ENCODE measurements at places on chromosomes 6 and 20.

- DNase-seq: no peak
Observed at GRCh38 chr6:75788894-75789293, 39.9 kb downstream of the MYO6 start.

DNA sequence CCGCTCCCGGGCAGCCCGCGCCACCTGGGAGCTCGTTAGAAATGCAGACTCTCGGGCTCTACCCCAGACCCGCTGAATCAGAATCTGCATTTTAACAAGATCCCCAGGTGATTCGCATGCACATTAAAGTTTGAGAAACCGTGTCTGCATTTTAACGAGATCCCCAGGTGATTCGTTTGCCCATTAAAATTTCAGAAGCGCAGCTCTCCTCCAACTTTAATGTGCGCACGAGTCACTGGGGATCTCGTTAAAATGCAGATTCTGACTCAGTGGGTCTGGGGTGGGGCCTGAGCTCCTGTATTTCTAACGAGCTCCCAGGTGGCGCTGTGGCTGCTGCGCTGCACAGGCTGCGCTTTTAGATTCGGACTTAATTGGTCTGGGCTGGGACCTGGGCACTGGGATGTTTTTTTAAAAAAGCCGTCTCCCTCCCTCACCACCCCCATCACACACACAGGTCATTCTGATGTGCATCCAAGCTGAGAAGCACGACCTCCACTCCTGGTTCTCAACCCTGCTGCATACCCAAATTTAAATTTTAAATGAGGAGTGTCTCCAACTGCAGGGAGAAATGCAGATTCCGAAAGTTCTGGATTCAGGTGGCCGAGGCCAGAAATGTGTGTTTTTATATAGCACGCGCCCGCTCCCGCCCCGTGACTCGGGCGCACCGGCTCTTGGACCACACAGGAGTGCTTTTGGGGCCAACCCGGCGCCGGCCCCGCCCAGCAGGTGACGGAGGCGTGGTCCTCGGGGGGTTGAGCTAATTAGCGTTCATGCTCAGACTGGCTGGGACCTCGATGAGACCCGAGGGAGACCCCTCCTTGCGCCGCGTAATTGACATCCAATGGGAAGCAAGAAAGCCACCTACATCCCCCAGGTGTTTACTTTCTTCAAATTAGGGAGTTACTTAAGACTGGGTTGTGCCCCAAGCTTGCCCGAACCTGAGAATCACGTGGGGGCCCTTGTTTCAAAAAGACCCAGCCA is 85.8 kb downstream of the ZFP64 start:
- DNase-seq: no peak

GRCh38 chr6:132236281-132236680 is 165.0 kb downstream of the MOXD1 start:
- no peak for DNase-seq

DNA sequence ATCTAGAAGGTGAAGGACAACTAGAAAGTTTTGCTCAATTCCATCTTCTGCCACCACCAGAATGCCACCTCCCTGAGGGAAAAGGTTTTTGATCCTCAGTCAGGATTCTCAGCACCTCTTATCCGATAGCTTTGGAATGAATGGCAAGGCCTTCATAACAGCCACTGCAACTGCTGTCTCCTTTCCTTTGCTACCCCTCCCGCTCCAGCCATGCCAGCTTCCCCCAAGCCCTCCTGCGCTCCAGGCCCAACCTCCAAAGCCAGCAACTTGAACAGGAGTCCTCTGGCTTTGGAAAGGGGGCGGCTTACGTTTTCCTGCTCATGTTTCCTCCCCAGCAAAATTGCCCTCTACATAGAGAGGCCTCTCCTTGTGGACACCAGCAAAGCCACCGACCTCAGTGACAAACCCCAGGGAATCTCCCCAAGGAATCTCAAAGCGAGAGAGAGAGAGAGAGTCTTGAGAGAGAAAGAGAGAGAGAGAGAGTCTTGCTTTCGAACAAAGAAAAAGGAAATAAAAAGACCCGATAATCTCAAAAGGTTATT is 420 bp upstream of the BTN2A1 start:
- DNase-seq: no peak

GRCh38 chr6:159832946-159833345 is 32.9 kb downstream of the PNLDC1 start:
- no peak for DNase-seq

DNA sequence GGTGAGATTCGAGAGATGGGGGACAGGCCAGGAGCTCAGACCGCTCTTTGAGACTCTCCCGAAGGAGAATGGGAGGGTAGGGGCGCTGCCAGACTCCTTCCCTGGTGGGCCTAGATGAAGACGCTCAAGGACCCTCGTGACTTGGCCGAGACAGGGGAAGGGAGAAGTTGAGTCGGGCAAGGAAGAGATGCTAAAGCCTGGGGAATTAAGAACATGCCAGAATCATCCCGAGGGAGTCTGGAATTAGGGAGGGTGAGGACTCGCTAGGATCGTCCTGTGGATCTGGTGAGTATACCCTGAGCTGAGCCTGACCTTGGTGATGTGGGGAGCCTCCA is 529 bp downstream of the UBE2C start:
- DNase-seq: no peak

GRCh38 chr6:30122515-30122914 is 9.6 kb upstream of the TRIM31 start:
- no peak for DNase-seq

- DNase-seq: no peak
Observed at GRCh38 chr6:158158123-158158522, 9.9 kb downstream of the SERAC1 start.

DNA sequence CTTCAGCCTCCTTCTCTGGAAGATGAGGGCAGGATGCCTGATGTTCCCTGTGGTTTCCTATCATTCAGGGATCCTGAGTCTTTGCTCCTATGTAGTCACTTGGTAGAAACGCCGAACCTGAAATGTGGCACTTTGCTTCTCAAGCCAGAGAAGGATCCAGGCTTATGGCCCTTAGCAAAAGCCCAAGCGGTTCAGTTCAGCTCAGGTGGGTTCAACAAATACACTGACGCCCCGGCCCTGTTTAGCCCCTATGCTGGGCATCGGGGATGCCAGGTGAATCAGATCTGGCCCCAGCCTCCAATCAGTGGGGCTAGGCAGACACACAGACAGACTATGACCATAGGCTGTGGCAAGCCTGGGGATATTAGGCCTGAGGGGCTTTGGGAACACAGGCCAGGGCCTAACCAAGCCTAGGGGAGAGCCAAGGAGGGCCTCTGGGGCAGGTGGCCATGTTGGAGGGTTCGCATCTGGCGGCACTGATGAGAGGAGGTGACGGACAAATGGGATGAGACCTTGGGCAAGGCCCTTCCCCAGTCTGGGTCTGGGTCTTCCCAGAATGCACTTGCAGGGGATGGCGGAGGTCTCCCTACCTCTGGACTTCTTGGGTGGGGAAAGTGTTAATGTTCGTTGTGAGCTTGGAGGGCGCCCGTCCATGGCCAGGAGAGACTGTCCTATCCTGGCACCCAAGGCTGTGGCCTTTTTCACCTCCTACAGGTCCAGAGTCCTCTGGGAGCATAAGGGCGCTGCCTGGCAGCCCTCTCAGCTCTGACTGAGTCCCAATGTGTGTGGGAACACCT is 17.6 kb upstream of the SRC start:
- DNase-seq: no peak

DNA sequence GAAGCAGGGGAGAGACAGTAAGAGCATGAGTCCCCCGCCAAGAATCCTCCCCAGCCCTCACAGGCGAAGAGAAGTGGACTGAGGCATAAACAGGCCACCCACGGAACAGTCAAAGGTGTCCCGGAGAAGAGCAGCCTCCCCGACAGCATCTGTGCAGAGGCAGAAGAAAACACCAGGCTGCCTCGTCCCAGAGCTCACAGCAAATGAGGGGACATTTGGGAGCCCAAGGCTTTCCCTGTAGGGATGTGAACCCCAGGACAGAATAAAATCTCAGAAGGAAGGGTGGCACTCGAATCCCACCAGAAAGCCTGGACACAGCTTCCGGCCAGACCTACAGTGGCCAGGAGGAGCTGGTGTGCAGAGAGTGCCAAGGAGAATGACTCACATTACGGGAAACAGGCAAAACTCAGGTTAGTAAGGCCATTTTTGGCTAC is 90.4 kb downstream of the DLL1 start:
- DNase-seq: no peak

DNA sequence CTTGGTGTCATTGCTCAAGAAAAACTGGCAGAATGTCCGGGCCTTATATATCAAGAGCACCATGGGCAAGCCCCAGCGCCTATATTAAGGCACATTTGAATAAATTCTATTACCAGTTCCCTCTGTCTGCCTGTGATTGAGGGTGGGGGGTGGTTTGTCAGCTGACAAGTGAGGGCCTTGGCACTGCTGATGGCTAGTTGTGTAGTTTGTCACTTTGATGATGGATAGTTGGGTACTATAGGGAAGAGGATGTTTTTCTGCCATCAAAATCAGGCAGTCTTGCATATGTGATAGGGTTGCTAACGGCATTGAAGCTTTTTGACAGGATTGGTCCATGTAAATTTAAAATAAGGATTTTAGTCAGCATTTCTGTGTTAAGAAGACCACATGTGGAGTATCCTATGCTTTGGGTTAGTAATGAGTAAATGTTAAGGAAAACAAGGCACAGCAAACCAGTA is 2.5 kb downstream of the RPL10A start:
- no peak for DNase-seq

GRCh38 chr20:53657732-53658131 is 64.1 kb upstream of the ZNF217 start:
- no peak for DNase-seq

DNA sequence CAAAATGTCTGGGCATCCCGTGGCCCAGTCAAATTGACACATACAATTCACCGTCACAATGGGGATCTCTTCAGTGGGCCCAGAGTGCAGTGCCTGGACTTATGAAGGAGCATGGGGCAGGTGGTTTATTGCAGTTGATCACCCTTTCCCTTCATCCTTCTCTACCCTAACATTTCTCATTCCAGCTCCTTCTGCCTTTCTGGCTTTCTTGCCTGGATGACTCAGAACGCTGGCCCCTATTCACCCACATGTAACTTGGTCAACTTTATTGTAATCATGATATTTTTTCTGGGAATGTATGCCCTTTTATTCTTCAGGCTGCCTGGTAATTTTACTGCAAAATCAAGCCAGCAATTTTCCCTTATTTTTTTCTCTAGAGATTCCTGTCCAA is 179.9 kb upstream of the DTNBP1 start:
- no peak for DNase-seq

DNA sequence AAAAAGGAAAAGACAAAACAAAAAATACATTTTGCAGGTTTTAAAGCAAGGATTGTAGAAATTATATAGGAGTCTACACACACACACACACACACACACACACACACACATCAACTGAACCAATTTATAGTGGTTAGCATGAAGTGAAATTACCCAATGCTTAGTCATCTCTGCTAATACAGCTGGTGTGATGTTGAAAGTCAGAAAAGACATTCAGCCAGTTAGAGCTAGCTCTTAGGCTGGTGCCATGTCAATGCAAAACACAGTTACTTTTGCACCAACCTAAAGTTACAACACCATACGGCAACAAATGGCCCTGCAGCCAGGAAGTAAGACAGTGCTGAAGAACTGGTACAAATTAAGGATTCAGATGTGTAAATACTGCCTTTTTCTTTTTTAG is 15.2 kb downstream of the FAM210B start:
- no peak for DNase-seq

- no peak for DNase-seq
Observed at GRCh38 chr20:15140286-15140685, 802.9 kb upstream of the FLRT3 start.

DNA sequence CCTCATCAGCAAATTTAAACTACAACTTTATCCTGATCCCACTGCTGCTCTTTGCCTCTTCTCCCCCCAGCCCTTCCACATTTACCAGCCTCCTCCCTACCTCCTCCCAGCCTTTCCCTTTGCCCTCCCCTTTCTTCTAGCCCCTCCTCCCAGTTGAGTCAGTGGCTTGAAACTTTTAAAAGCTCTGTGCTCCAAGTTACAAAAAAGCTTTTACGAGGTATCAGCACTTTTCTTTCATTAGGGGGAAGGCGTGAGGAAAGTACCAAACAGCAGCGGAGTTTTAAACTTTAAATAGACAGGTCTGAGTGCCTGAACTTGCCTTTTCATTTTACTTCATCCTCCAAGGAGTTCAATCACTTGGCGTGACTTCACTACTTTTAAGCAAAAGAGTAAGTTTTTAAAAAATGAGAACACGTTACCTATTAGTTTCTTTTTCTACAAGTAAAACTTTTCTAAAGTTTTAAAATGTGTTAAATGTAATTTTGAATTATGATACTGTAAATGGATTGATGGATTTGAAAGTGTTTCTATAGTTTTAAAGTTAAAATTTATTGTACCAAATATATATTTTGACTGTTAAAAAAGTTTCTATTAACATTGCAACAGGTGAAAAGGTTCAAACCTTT is at the start of gene GJA1:
TSS of gene GJA1 (plus strand) at position 203 of the 626 bp plus-strand sequence. CDS start 11,202 bp downstream, outside the sequence.
- DNase-seq: peak; percentile 94

- DNase-seq: no peak
Observed at GRCh38 chr6:161409353-161409752, 135.5 kb upstream of the AGPAT4 start.

DNA sequence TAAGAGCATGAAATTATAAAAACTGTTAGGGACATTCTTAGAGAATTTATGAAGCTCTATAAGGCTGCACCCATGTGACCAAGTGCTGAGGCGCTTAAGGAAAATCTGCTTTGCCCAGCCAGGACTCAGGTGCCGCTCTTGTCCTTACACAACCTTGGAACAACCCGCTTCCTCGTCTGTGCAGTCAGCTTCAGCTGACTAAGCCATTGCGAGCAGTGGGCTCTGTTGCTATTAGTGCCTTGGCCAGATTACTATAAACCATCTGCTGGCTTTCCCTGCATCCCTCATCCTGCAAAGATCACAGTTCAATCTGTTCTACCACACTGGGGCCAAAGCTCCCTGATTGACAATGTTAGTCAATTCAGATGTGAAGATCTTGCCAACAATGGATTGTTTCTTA is 89.1 kb upstream of the E2F3 start:
- no peak for DNase-seq

GRCh38 chr6:136411025-136411325 is 121.3 kb upstream of the BCLAF1 start:
- no peak for DNase-seq

DNA sequence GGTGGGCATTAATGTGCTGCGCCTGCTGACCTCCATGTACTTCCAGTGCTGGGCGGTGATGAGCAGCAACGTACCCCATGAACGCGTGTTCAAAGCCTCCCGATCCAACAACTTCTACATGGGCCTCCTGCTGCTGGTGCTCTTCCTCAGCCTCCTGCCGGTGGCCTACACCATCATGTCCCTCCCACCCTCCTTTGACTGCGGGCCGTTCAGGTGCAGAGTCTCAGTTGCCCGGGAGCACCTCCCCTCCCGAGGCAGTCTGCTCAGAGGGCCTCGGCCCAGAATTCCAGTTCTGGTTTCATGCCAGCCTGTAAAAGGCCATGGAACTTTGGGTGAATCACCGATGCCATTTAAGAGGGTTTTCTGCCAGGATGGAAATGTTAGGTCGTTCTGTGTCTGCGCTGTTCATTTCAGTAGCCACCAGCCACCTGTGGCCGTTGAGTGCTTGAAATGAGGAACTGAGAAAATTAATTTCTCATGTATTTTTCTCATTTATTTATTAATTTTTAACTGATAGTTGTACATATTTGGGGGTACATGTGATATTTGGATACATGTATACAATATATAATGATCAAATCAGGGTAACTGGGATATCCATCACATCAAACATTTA is 35.2 kb upstream of the NOP56 start:
- no peak for DNase-seq
